ENCODE measurements at places on chromosomes 13 and 19.
A peak's percentile ranks its signal among the peaks of the same experiment; 100 is the strongest.

DNA sequence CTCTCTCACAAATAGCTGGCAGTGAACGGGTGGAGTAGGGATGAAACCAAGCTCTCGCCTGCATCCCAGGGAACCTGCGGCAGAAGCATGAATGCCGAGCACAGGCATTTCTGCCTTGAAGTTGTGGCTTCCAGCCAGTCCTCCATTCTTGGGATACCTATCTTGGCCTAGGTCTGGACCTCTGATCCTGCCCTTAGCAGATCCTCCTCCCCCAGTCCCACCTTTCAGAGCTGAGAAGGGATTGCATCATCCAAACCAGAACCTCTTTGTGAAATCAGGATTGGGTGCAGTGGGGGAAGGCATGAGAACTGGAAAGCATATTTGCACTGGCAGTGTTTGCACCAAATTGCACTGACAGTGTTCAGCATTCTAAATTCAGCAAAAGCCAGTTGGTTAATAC lies 5.8 kb downstream of the ZNF780A start:
- DNase-seq, result no peak
- H3K27ac ChIP-seq, result no peak overlapping the region
- peaks cover 52% of the 10 kb centered on the region for H3K36me3 ChIP-seq
- no peaks in the 10 kb centered on the region for H3K27me3 ChIP-seq
- peaks cover 21% of the 10 kb centered on the region for H3K4me1 ChIP-seq

- peak; percentile 78 for DNase-seq
- H3K4me3 ChIP-seq, result no peak overlapping the region
- peaks cover 15% of the 10 kb centered on the region for H3K4me1 ChIP-seq
- H3K36me3 ChIP-seq, result peaks cover 2% of the 10 kb centered on the region
- no peak overlapping the region for H3K27ac ChIP-seq
These were observed 13.5 kb upstream of the TPM4 start for GRCh38 chr19:16062789-16063188.

DNA sequence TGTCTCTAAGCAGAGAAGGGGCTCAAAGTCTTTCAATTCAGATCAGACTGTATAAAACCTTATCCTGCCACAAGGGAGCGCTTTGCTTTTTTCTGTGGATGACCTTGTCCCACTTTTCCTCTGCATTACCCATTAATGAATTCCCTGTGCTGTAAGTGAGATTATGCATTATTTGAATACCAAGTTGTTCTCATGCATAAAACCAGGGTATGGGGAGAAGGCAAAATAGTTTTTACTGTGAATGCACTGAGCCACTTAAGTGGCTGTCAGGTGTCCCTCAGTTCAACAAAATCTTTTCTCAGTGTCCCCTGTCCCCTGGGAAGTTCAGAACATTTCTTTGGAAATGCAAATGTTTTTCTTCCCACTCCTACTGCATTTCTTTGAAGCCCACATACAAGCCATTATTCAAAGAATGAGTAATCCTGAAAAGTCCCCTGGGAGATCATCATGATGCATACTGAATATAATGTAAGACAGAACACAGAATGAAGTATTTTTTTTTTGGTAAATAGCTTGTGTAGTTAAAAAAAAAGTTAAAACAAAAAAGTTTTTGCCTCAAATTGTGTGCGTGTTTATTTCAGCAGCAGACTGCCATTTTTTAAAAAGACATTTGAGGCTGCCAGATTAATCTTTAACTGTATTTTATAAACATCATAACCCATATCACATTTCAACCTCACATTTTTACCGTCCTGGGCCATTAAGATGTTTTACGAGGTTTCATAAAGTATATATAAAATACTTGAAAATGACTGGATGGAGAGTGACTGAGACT lies 506.7 kb upstream of the PCDH9 start:
- H3K27me3 ChIP-seq, result no peaks in the 10 kb centered on the region
- H3K36me3 ChIP-seq, result no peaks in the 10 kb centered on the region
- no peak overlapping the region for H3K27ac ChIP-seq
- no peak overlapping the region for H3K4me3 ChIP-seq
- no peak for DNase-seq

DNA sequence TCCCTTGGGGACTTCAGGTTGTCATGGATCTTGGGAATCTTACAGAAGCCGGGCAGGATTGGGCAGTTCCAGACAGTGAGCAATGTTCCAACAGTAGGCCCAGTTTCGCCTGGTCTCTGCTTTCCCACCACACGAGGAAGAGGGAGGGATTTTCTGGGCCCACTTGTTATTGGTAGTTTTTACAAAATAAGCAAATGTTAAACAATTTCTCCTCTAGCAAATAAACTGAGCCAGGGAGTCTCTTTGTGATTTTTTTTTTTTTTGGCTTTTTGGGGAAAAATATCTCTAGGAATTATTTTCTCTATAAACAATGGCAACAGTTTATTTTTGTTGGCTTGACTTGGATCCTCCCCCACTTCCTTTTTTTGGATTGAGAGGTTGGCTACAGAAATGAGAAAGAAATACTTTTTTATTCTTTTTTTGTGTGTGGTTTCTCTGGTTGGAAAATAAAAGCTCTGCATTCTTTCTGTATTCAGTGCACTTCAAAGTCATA lies 89.3 kb downstream of the TM9SF2 start:
- peaks cover 24% of the 10 kb centered on the region for H3K27me3 ChIP-seq
- H3K27ac ChIP-seq, result no peak overlapping the region
- H3K4me1 ChIP-seq, result no peaks in the 10 kb centered on the region
- H3K4me3 ChIP-seq, result no peak overlapping the region

- DNase-seq, result no peak
- peak overlapping the region; percentile 92 for H3K4me3 ChIP-seq
These were observed 1.0 kb upstream of the RPS5 start for GRCh38 chr19:58385891-58386575.

GRCh38 chr19:34171539-34171876 lies 796 bp upstream of the LSM14A start:
- H3K27ac ChIP-seq, result peak overlapping the region; percentile 94
- DNase-seq, result no peak
- H3K27me3 ChIP-seq, result no peaks in the 10 kb centered on the region
- H3K36me3 ChIP-seq, result peaks cover 48% of the 10 kb centered on the region
- peaks cover 39% of the 10 kb centered on the region for H3K4me1 ChIP-seq

DNA sequence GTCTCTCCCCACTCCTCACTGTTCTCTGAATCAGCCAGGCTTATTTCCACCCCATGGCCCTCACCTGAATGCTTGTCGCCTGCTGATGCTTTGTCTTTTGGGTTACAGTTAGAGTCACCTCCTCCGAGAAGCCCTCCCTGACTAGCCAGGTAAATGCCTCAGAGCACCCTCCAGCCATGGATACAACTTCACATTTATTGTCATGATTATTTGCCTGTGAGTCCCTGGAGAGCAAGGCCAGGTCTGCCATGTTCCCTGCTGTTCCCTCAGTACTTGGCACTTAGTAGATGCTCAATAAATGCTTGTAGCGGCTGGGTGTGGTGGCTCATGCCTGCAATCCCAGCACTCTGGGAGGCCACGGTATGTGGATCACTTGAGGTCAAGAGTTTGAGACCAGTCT lies 3.7 kb upstream of the PDE4C start:
- DNase-seq, result no peak
- H3K36me3 ChIP-seq, result peaks cover 2% of the 10 kb centered on the region
- H3K27me3 ChIP-seq, result peaks cover 90% of the 10 kb centered on the region
- no peak overlapping the region for H3K27ac ChIP-seq

GRCh38 chr13:44660050-44660449 lies 83.9 kb upstream of the TSC22D1 start:
- H3K27me3 ChIP-seq, result peaks cover 18% of the 10 kb centered on the region
- H3K4me3 ChIP-seq, result no peak overlapping the region
- no peaks in the 10 kb centered on the region for H3K36me3 ChIP-seq
- no peak for DNase-seq
- no peak overlapping the region for H3K27ac ChIP-seq

DNA sequence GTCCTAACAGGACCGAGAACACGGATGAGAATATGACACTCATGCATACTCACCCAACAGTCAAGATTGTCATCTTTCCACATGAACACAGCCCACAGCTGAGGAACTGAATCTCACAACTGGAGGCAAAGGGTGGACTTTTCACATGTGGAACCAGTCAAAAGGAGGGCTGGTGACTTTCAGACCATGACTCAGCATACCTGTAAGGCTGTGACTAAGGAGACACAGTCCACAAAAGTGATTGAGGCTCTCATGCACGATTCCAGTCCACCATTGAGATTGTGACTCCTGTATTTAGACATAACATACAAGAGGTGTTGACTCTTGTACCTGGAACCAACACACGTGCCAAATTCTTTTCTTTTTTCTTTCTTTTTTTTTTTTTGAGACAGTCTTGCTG lies 40.0 kb downstream of the ZNF729 start:
- no peaks in the 10 kb centered on the region for H3K4me1 ChIP-seq
- H3K36me3 ChIP-seq, result no peaks in the 10 kb centered on the region
- H3K4me3 ChIP-seq, result no peak overlapping the region
- no peak for DNase-seq
- H3K27me3 ChIP-seq, result no peaks in the 10 kb centered on the region

DNA sequence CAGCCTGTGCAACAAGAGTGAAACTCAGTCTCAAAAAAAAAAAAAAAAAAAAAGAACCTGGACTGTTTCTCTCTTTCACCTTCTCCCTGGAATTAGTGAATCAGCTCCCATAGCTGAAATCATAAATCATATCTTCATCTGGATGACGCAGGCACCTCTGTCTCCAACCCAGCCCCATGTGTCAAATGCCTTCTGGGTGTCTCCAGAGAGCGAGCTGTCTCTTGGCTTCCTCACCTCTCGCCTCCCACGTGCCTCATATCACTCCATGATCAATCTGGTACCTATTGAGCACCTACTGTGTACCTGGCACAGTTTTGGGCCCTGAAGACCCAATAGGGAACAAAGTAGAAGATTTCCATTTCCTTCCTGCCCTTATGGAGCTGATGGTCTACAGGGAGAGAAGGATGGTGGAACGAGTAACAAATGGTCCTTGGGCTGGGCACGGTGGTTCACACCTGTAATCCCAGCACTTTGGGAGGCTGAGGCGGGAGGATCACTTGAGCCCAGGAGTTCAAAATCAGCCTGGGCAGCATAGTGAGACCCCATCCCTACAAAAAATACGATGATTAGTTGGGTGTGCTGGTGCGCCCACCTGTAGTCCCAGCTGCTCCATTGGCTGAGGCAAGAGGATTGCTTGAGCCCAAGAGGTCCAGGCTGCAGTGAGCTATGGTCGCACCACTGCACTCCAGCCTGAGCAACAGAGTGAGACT lies 2.5 kb downstream of the HSD11B1L start:
- H3K27me3 ChIP-seq, result no peaks in the 10 kb centered on the region
- H3K36me3 ChIP-seq, result peaks cover 21% of the 10 kb centered on the region
- H3K4me3 ChIP-seq, result no peak overlapping the region
- peaks cover 43% of the 10 kb centered on the region for H3K4me1 ChIP-seq
- H3K27ac ChIP-seq, result no peak overlapping the region

- no peak overlapping the region for H3K27ac ChIP-seq
- peaks cover 22% of the 10 kb centered on the region for H3K4me1 ChIP-seq
These were observed 6.8 kb upstream of the RGL3 start for GRCh38 chr19:11425719-11426457.

DNA sequence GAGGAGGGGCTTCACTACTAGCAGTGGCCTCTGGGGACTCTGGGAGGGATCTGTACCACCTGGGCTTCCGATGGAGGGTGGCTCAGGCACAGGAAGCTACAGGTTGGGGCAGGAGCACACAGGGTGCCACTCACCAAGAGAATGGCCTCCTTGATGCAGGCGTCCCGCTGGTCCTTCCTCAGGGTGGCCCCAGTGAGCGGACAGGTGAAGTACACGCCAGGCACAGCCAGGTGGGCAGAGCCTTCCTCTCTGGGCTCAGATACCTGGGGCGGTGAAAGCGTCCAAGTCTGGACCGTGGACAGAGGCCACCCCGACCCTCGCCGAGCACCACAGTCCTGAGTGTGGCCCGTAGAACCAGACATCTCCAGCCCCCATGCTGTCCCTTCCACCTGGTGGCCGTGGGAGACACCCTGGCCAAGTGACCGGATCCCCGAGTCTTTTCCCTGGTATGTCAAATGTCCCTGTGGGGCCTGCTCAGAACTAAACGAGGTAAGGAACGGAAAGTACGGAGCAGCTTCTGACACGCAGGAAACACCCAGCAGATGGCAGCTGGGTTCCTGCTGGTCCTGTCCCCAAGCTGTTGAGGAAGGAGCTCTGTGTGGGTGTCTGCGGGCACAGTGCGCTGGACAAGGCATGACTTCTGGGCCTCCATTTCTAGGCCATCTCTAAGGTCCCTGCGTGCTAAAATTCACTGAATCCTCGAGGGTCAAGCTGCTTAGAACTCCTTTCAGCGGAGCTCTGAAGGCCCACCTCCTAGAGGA lies 5.2 kb downstream of the UBXN6 start:
- peaks cover 17% of the 10 kb centered on the region for H3K4me1 ChIP-seq
- H3K36me3 ChIP-seq, result peaks cover 53% of the 10 kb centered on the region
- H3K4me3 ChIP-seq, result no peak overlapping the region
- no peaks in the 10 kb centered on the region for H3K27me3 ChIP-seq

DNA sequence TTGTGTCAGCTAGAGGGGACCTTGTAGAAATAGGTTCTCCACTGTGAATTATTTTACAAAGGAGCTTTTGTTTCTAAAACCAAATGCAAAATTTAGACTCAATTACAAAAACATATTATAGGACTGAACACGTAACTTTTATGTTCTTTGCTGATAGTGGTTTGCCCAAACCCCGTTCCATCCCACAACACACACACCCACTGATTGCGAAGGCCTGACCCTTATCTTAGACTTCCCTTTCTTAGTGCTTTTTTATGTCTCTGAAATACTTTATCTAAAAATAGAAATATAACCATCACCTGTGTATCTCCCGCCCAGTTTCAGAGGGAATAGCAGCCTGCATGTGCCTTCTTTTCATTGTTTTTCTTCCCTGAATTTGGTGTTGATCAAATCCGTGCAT lies 13.0 kb downstream of the CCNA1 start:
- H3K27me3 ChIP-seq, result no peaks in the 10 kb centered on the region
- peaks cover 3% of the 10 kb centered on the region for H3K36me3 ChIP-seq
- H3K4me3 ChIP-seq, result no peak overlapping the region
- H3K4me1 ChIP-seq, result no peaks in the 10 kb centered on the region
- H3K27ac ChIP-seq, result no peak overlapping the region

DNA sequence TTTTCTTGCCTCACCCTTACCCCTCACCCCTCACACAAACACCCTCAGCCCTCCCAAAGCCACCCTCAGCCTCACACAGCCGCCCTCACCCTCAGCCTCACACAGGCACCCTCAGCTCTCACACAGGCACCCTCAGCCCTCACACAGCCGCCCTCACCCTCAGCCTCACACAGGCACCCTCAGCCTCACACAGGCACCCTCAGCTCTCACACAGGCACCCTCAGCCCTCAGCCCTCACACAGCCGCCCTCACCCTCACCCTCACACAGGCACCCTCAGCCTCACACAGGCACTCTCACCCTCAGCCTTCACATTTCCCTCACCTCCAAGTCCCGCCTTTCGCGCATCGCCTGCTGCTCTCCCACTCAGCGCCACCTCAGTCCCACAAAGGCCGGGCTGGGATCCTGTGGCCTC lies 287 bp upstream of the ZSCAN22 start:
- no peaks in the 10 kb centered on the region for H3K36me3 ChIP-seq
- no peak for DNase-seq
- H3K27ac ChIP-seq, result no peak overlapping the region
- no peaks in the 10 kb centered on the region for H3K4me1 ChIP-seq
- H3K27me3 ChIP-seq, result no peaks in the 10 kb centered on the region
- H3K4me3 ChIP-seq, result no peak overlapping the region
